Daoy (cell line): ENCODE measurements at places on chromosomes 11 and 22. TPM values are rescaled to one million over a fixed set of nuclear protein-coding genes. Genes with fewer than 3 reads are reported as not detected.

IGF2 gene
- total RNA-seq, result 0.29 and 0.45 TPM in 2 replicates

KCNJ11 gene
- not detected in 2 replicates for total RNA-seq

SCARF2 gene
- 9.3 and 9.5 TPM in 2 replicates for total RNA-seq

CCDC81 gene
- 0.29 and 0.39 TPM in 2 replicates for total RNA-seq

SEZ6L gene
- total RNA-seq, result not detected in 2 replicates

CD3E gene
- not detected in 2 replicates for total RNA-seq

GLYAT gene
- total RNA-seq, result not detected in 2 replicates

SNX32 gene
- 0.39 TPM in 1 of 2 replicates, not detected in the other for total RNA-seq

SCUBE1 gene
- total RNA-seq, result 0.21 and 1.4 TPM in 2 replicates

APOL4 gene
- total RNA-seq, result not detected in 2 replicates

MMP13 gene
- 0.17 TPM in 1 of 2 replicates, not detected in the other for total RNA-seq

CDCA5 gene
- 75.2 and 77.1 TPM in 2 replicates for total RNA-seq

LUZP2 gene
- total RNA-seq, result not detected in 2 replicates

- DNase-seq, result no peak
These were observed 15.2 kb upstream of the OR52K2 start for GRCh38 chr11:4433856-4434255.

GRCh38 chr22:39414886-39415285, 15.3 kb downstream of the TAB1 start:
- no peak for DNase-seq

- no peak for DNase-seq
These were observed 48.8 kb upstream of the RTL6 start for GRCh38 chr22:44546686-44547310.

DNA sequence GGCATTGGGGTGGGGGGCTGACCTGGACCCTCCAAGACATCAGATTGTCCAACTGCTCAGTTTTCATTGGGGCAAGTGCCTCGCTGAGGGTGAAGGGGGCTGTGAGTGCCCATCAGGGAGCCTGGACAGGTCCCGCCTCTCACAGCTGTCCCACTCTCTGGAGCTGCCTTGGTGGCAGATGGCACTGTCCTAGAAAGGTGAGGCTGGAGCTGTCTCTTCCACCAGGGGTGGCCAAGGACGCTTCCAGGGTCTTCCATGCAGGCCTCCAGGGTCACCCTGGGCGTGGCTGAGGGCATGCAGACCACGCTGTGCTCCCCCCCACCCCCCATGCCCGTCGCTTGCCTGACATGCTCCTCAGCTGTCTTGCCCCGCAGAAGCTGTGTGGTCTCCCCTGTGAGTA, 53.5 kb upstream of the CCDC188 start:
- no peak for DNase-seq

GRCh38 chr11:128226106-128226716, 361.1 kb downstream of the ETS1 start:
- DNase-seq, result no peak

DNA sequence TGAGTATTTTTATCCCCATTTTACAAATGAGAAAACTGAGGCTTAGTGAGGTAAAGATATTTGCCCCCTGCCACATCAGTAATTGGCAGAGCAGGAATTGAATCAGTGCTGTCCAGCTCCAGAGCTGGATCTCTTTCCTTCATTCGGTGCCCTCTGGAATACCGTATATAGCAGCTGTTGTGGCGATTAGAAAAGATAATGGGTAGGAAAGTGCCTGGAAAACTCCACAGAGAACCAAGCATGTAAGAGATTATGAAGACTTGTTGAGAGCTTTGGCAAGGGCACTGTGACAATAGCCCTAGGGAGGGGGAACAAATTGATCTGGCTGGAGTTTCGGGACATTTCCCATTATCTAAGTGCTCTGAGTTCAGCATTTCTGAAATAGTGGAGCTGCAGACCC, 82.5 kb upstream of the TEAD1 start:
- DNase-seq, result no peak

DNA sequence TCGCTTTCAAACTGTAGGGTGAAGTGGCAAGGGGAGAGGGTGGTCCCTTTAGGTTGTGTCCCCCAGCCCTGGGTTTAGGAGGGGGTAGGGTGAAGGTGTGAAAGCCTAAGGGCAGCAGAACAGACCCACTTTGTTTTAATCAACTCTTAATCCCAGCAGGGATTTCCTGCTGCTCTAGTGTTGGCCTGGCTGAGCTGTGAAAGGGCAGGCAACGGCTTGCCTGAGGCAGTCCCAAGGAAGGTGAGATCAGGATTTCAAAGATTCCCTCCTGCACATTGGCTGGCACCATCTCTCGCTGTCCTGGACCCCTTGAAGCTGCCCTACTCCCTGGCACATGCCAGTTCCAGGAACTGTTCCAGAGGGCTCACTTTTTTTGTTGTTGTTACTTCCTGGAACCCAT, 221.3 kb downstream of the INSC start:
- DNase-seq, result no peak

- DNase-seq, result peak; percentile 34
These were observed 186.4 kb downstream of the BLID start for GRCh38 chr11:121929581-121929980.

DNA sequence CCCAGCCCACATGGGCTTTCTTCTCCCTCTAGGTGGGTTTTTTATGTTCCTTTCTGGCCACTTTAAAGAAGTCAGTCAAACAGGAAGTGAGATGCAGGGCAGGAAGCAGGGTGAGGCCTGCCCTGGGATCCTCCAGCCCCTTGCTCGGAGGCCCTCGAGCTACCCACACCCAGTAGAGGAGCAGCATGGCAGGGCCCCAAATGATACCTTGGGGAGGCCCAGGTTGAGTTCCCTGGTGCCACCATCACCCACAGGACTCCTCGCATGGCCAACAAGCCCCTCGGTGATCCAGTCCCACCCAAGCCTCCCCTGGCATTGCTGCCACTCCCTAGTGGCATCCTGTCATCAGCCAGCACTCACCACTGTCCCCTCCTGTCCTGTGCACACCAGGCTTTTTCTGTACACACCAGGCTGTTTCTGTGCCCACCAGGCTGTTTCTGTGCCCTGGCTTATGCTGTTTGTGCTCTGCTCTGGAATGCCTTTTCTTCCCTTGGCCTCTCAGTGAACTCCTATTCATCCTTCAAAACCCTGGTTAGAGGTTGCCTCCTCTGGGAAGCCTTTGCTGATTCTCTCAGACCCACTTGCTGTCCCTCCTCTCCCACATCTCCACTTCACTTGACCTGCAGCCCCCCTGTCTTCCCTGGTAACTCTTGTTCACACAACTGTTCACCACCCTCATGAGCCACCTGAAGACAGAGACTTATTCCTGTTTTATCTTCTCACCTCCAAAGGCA, 3.1 kb upstream of the PTGDR2 start:
- no peak for DNase-seq

DNA sequence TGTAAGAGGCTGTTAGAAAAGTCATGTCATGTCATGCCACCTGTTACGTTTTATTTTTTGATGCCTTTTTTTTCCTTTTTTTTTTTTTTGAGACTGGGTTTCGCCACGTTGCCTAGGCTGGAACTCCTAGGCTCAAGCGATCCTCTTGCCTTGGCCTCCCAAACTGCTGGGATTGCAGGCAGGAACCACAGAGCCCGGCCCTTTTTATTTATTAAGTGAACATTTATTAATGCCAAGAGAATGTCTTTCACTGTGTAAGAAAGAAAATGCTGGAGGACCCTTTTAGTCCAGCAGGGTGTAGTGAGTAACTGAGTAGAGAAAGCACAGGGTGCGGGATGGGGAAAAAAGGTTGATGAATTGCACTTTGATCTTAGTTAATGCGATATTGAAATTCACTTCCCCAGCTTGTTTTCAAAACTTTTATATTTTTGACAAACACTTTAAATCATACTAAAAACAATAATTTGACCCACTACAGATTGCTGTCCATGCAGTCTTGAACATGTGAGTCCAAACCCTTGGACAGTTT, 2.3 kb upstream of the XBP1 start:
- DNase-seq, result no peak

DNA sequence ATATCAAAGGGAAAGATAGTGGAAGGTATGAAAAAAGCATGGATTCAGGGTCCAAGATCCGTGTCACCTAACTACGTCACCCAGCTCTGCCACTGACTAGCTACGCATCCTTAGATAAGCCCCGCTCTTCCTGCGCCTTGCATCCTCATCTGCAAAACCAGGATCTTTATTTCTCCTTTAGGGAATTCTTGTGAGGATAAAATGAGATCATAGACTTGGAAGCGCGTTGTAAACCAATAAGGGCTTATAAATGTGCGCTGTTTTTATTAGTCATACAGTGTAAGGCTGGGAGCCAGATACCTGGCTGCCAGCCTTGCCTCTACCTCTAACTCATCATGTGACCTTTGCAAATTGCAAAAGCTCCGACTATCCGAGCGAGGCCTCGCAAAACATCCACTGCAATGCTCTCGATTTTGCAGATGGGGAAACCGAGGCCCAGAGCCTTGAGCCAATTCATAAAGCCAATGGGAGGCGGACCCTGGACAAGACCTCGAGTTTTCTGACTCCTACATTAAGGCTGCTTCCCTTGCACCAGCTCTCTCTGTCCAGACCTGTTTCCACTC, 753 bp downstream of the PRPF19 start:
- peak; percentile 26 for DNase-seq

- DNase-seq, result no peak
These were observed 2.2 kb upstream of the PLAAT5 start for GRCh38 chr11:63493127-63493526.

DNA sequence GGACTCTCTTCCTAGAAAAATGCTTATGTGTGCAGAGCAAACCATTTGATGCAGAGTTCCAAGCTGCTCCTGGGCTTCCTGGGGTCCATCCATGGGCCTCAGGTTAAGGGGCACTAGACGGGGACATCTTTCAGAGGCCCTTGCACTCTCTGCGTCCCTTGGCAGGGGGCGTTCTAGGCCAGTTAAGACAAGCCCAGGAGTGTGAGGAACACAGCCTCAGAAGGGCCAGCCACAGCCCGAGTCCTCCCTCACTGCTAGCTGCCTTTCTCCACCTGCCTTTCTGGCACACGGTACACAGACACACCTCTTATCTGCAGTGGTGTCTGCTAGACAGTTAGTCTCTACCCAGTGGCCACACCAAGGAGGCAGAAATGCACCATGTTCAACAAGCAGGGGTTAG, 18.0 kb upstream of the BID start:
- no peak for DNase-seq

- no peak for DNase-seq
These were observed 40.7 kb downstream of the ZNF202 start for GRCh38 chr11:123700772-123701171.

DNA sequence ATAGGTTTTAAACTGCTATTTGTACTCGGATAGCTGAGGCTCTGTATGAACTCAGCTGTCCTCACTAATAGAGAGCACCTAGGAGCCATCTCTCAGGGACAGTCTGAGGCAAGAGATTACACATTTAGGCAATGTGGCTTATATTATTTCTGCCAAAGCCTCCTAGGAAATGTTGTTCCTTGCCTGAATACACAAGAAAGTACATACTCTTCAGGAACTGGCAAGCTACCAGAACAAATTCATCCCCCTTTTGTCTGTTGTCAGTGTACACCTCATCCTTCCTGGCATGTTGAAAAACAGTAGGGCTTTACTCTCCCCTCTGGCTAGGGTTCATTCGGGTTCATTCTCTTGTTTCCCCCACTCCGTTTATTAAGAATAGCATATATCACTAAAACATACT, 615.9 kb upstream of the FAT3 start:
- DNase-seq, result no peak

DNA sequence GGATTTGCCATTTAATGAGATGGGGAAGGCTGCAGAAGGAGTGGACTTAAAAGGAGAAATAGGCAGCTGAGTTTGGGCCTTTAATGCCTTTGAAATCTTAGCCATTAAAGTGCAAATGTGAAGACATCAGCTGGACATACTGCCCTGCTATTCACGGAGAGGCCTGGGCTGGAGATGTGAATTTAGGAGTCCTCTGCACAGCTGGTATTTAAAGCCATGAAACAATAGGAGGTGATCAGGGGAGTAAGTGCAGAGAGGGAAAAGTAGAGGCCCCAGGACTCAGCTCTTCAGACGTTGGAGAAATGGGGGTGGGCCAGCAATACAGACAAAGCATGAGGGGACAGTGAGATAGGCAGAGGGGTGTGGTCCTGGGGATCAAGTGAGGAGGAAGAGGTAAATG, 16.6 kb downstream of the SLC3A2 start:
- no peak for DNase-seq

- DNase-seq, result peak; percentile 42
These were observed 63.7 kb downstream of the MAML2 start for GRCh38 chr11:96279018-96279895.

GRCh38 chr22:42676059-42676607, 26.9 kb upstream of the CYB5R3 start:
- DNase-seq, result no peak

GRCh38 chr11:57552479-57552878, 15.0 kb downstream of the UBE2L6 start:
- DNase-seq, result no peak

- no peak for DNase-seq
These were observed 155.8 kb upstream of the POU2AF2 start for GRCh38 chr11:111089759-111090158.

GRCh38 chr11:104736502-104736901, 161.8 kb downstream of the CASP12 start:
- DNase-seq, result no peak

- no peak for DNase-seq
These were observed 908.3 kb upstream of the ANO3 start for GRCh38 chr11:25423436-25424199.

DNA sequence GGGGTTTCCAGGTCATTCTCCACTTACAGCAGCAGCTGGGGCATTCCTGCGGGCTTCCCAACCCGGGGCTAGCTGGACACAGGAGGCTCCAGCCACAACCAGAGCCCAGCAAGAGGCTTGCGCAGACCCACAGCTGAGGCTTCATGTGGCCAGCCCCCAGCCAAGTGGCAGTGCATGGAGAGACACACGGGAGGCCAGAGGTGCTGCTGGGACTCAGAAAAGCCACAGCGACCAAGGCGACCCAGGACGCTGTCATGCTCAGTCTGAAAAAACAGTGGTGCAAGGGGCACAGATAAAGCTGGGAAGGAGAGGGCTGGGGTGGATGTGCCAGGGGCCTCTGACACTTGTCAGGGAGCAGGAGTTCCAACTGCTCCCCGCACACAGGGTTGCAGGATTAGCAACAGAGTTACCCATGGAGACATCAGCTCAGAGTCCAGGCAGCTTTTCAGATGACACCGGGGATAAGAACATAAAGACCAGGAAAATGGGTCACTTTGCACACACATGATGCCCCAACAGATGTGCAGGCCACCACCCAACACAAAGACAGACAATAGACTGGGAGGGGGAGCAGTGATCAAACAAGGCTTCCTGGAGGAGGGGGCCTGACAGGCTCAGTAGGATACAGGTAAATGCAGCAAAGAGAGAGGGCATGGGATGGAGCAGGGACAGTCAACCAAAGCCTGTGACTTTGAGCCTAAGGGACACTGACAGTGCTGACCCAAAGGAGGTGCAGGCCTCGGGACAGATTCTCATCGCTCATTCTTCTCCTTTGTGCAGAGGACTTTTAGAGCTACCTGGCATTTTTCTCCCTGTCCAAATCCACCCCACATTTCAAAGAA, 6.9 kb upstream of the NEAT1 start:
- no peak for DNase-seq
